ENCODE measurements at places on chromosomes 16 and 17.

DNA sequence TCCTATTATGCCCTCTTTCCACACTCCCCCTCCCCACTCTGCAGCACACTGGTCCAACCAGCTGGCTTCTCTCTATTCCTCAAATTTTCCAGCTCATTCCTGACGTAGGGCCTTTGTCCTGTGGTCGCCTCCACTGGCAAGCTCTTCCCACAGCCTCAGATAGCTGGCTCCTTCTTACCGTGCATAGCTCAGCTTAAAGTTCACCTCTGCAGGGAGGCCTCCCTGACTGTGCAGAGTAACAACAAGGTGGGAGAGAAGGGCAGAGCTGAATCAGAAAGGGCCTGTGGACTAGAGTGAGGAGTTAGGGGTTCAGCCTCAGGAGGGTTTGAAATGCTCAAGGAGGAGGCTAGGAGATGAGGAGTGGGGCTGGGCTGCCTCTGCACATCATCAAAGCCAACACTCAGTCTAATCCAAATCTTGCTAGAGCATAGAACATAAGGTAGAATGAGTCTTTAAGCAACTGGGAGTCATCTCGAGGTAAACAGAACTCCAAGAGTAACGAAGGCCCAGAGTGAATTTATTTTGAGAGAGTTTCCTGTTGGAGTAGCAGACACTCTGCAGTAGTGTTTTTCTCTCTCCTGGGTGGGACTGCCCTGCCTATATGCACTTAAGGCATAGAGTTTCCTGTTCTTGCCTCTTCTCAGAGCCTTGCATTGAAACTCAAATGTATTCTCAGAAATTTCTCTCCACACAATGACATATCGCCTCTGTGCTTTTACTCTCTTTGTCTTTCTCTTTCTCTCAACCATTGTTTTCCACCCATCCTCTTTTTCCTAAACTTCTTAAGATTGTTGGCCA, 19.4 kb downstream of the SPPL2C start:
- DNase-seq, result no peak

DNA sequence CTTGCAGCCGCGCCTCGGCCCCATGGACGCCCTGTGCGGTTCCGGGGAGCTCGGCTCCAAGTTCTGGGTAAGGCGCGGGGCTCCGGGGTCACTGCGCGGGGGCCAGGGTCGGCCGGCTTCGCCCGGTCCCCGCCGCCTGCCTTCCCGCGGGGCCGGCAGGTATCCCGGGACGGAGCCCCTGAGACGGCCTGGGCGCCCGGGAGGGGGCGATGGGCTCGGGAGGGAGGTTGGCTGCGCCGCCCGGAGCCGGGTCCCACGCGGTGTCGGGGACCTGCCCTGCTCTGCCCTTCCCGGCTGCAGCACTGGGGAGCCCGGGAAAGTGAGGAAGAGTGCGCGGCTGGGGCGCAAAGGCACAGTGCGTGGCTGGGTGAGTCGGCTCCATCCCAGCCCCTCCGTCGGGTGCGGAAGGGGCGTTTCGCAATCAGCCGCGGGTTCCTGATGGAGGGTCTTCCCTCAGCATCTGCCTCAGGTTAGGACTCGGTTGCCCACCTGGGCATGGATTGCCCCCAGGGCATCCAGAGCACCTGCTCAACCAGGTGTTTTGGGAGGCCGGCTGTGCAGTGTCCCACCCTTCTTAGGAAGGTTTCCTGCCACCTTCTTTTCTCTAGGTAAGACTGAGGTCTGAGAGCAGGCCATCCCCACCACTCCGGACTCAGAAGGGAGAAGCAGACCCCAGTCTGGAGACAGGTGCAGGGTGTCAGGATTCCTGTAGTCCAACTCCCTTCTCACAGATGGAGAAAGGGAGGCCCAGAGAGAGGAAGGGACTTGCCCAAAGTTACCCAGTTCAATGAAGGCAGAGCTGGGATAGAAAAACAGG, 442 bp downstream of the ABCC3 start:
- no peak for DNase-seq

DNA sequence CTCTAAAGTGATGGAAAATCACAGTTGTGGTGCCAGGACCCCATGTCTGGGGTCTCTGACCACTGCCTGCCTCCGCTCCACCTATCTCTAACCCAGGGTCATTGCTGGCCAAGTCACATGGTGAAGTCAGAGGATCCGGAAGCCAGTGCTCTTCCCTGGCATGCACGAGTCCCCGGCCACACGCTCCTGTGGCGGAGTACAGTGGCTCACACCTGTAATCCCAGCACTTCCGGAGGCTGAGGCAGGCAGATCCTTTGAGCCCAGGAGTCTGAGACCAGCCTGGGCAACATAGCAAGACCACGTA, 21.5 kb upstream of the RBFOX3 start:
- DNase-seq, result no peak

- peak; percentile 54 for DNase-seq
These were observed 67.4 kb downstream of the SIAH1 start for GRCh38 chr16:48317614-48318315.

DNA sequence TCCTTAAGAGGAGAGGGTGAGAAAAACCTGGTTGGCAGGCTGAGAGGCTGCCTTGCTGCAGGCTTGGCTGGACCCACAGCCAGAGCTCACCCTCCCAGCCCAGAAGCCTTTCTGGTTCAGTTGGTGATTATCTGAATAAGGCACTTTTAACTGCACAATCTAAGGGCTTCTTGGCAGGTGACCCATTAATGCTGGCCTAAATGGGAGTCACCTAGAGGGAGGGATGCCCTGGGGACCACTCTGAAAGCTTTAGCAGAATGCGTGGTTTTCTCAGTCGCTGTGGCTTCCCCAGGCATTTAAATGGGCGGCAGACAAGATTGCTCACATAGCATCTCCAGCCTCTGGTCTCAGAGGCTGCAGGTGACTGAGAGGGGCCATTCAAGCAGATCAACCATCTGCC, 33.2 kb upstream of the SHISA9 start:
- DNase-seq, result no peak

DNA sequence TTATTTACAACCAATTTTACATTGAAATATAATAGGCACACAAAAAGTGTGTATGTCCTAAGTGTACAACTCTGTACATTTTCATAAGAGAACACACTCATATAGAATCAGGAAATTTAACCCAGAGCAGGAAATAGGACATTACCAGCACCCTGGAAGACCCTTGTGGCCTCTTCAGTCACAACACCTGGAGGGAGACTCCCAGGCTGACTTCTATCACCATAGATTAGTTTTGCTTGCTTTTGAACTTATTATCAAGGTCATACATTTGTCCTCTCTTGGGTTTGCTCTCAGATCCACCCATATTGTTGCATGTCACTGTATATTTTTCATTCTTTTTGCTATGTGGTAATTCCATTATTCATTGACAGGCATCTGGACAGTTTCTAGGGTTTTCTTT, 5.8 kb downstream of the RIPOR1 start:
- DNase-seq, result no peak

- no peak for DNase-seq
These were observed 18.3 kb upstream of the TOM1L1 start for GRCh38 chr17:54882371-54882770.

DNA sequence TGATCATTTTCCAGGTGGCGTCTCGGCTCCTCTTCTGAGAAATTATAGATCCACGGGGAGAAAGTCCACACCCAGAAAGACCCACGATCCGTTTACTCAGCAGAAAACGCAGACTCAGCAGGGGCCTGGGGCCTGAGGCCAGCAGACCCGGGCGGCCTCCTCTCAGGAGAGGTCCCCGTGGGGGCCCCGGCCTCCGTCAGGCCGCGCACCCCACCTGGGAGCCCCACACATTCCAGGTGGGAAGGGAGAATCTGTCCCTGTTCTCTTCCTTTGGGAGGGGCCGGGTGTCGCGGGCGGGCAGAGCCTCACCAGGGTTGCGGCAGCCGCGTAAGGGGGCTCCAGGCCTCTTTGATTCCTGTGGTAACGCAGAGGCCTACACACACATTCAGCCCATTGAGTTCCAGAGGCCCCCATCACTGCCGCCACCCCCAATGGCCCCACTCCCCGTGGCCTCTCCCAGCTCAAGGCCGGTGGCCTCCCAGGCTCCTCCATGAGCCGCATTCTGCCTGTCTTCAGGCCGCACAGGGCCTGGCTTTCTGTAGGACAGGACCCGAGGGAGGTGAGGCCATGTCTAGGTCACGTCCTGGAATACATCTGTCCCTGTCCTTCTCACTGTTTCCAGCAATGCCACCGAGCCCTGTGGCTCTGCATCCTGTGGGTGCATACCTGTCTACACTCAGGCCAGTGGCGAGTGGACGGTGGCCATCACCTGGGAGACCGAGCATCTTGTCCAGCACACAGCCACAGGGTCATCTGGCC, 1.6 kb upstream of the IGFALS start:
- no peak for DNase-seq

GRCh38 chr17:38358586-38359513, 7.2 kb downstream of the SOCS7 start:
- DNase-seq, result no peak

DNA sequence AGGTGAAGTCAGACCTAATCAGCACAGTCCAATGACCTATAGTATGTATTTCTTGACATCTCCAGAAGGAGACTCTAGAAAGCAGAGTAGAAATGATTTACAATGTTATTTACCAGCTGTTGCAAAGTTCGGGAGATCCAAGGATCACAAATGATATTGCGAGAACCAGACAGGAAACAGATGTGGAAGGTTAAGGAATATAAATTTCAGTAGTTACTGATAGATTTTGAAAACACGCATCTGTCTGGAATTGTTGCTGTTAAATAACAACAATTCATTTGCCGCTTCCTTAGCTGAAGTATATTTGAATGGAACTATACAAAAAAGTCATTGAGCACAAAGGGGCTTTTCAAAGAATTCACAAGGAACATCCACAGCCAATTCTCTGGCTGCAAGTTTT, 72.0 kb downstream of the STXBP4 start:
- DNase-seq, result no peak

DNA sequence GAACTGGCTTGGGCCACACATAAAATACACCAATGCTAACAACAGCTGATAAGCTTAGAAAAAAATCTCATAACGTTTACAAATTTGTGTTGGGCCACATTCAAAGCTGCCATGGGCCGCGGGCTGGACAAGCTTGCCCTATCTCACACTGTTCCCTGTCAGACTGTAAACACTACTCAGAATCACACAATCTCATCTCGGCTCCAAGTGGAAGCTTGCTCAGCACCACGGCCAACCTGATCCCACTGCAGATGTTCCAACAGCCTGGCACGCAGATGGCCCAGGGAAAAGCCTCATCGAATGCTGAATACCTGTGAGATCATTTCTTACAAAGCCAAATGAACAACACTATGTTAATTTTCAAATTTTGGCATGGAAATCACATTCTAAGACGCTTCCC, 125.8 kb downstream of the ANKRD11 start:
- no peak for DNase-seq

DNA sequence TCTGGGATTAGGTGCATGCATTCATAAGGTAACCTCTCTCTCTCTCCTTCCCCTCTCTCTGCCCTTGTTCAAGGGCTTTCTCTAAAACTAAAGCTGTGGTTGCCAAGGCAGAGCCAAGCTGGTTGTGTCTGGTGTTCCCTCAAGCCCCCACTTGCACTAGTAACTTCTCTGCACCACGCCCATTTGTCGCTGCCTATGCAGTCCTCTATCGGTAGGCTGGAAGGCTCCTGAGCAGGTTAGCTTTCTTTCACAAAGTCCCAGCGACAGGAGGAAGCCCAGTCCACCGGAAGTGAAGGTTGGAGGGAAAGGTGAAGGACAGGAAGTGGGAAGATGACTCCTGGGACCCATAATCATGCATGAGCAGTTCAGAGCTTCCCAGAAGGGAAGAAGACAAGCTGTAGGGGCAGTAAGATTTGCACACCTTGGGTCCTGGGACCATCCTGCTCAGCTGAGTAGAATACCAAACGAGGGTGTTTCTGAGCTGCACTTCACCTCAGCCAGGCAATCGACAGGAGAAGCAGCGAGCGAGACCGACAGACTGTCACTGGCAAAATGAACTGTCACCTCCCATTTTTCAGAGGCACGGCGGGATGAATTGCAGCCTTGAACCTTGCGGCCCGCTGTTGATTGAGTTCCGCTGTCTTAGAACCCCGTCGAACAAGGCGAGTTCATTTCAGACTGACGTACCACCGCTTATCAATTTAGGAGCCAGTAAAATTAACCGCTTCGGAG, 14.7 kb upstream of the SKAP1 start:
- no peak for DNase-seq
